ENCODE measurements at places on chromosomes 7 and 10.

GRCh38 chr10:110479710-110480109 lies 18.0 kb upstream of the DUSP5 start:
- DNase-seq: no peak

GRCh38 chr7:116957874-116958273 lies 4.6 kb downstream of the ST7 start:
- no peak for DNase-seq

DNA sequence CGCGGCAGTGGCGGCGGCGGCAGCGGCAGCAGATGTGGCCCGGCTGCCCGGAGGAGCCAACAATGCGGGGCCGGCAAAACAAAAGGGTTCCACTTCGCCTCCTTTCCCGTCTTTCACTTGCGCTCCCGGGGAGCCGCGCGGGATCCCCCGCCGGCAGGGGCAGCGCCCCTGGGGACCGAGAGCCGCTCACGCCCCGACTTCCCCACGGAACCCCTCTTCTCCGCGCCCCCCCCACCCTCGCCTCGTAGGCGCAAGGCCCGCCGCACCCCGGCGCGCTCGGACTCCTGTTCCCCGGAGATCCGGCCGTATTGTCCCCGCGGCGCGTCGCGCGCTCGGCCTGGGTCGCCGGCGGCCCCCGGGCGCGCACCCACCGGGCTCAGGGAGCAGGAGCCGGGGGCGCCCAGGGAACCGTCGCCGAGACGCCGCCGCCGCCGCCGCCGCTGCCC lies 854 bp downstream of the CTBP2 start:
- DNase-seq: no peak

GRCh38 chr10:72031706-72032105 lies 56.6 kb downstream of the SPOCK2 start:
- DNase-seq: no peak

DNA sequence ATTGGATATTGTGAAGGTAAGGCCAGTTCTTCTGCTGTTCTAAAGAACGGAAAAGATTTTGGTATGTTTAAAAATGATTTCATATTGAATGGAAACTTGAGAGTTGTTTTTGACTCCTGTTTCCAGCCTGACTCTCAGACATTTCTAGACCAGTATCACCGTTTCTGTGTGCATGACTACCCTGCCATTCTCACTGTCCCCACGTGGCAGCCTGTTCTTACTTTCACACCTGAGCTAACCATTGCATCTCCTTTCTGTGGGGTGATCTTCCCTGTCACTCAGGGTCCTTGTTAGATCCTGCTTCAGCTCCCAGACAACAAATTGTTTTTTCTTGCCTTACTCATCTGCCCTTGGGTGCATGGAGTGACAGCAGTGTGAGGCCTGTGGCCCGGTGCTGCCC lies 38.9 kb downstream of the GLRX3 start:
- no peak for DNase-seq

DNA sequence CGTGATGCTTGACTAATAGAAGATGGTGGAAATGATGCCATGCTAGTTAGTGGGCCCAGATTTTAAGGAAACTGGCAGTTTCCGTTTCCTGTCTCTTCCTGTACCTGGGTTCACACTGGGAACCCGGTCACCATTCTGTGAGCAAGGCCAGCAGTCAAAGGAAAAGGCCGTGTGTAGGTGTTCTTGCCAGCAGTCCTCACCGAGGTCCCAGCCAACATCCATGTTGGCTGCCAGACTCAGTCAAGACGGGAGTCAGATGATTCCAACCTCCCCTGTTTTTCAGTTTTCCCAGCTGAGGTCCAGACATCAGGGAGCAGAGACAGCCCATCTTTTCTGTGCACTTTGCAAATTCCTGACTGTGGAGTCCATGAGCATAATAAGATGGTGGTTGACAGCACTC lies 15.2 kb upstream of the PILRB start:
- no peak for DNase-seq

DNA sequence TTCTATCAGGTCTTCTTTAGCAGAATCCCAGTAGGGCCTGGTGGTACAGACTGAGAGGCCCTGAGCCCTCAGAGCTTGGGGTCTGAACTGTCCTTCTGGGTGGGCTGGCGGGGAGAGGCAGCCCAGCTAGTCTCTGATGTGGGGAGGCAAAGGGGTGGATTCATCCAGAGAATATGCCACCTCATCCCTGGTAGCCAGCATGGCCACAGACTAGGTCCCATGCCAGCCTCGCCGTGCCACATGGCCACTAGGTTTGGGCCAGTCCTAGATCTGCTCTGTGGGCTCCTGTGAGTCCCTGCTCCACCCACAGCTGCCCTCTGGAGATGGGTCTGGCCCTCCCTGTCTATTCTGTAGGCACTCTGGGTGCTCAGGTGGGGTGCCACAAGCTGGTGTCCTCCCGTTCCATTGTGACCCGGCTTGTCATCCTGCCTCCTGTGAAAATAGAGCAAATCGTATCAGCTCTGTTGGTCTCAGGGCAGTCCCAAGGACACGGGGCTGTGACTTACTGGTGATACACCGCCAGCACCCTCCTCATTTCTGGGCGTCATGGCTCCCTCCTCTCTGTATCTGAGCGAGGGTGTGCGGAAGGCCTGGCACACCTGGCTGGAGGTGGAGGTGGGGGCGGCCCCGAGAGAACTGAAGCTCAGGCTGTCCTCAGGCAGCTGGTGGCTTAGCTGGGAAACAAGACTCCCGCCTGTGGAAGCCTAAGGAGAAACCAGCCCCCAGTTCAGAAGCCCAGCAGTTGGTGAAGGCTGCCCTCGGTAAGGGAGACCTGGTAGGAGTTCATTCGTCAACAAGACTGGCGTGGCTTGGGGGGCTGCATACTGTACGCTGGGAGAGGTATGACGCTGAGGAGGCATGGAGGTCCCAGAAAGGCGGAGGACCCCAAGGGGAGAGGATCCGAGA lies 33.3 kb downstream of the UNC5B start:
- no peak for DNase-seq

DNA sequence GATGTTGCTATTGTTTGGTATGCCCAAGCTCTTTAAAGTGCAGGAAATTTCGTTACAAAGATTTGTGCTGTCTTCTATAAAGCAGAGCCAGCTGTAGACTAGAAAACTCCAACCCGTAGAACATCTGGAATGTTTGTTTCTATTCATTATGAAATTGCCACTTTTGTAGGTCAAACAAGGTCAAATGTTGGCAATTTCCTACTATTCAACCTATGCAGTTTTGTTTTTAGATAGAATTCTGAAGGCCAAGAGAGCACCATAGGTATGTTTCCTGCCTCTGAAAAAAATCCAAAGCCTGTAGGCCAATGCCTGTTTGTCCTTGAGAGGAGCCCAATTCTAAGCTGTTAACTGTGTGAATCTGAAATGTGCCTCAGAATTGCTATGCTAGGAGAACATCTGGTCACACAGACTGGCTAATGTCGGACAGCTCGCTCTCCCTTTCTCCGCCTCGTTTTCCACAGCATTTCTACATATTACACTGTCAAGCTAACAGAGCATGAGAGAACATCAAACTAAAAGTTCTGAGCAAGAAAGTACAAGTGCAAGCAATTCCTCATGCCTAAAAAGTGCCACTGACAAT lies 267.2 kb upstream of the LRGUK start:
- no peak for DNase-seq

DNA sequence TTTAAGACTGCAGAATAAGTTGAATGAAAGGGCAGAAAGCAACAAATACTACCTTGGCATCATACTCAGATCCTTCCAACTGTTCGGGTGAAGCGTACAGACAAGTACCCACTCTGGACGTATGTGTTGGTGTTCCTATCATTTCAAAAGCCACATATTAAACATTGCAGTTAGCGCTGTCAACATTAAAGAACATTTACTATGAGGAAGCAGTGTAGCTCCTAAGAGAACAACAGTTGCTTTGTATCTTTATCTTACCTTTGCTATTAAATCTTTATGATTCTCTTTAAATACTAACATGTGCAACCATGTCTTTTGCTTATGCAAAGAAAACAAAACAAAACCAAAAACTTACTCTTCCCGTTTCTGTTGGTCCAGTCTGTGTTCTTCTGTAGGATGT lies 2.6 kb upstream of the ANKRD61 start:
- no peak for DNase-seq

DNA sequence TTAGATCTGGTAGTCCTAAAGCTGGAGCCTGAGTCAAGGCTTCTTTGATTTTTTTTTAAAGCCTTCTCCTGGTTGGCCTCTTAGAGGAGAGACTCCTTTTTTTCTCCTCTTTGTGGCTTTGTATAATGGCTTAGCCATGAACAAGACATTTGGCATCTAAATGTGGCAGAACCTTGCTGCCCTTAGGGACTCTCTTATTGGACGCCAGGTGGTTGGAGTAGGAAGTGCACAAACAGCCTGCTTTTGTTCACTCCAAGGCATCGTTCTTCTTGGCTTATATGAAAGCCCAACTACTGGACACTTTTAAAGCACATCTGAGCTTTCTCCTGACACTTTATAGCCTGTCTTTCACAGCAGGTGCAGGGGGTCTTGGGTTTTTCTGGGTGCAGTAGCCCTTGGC lies 25.0 kb downstream of the ZPBP start:
- no peak for DNase-seq

GRCh38 chr7:142796001-142796500 lies 25.3 kb downstream of the PRSS2 start:
- no peak for DNase-seq

GRCh38 chr10:97479939-97480338 lies 18.3 kb downstream of the MMS19 start:
- no peak for DNase-seq

GRCh38 chr10:119225083-119225658 lies 17.8 kb downstream of the GRK5 start:
- no peak for DNase-seq

DNA sequence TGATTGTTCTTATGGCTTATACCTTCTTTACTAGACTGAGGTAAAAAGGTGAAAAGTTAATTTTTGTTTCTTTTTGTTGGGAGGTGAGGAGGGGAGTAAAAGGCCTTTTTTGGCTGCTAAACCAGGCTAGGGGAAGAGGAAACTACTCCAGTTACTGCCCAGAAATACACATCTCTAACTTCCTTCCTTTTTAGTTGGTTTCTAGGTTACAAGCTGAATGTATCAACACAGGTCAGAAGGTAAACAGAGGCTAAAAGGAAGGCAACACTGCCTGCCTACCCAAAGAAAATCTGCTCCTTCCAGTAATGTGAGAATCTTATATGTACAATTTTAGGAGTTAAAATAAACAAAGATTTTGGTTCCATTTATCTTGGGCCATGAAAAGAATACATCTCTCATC lies 140.4 kb downstream of the NRBF2 start:
- DNase-seq: no peak

DNA sequence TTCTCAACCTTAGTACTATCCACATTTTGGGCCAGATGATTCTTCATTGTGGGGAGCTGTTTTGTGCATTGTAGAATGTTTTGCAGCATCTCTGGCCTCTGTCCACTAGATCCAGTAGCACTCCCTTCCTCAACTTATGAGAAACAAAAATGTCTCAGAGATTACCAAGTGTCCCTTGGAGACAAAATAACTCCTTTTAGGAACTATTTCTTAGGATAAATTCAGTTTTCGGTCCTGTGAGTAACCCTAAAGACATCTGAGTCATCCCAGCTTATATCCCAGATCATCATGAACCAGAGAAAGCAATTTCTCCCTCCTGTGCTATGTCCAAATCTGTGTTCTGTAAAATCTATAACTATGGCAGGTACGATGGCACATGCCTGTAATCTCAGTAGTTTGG lies 266.6 kb upstream of the PHYHIPL start:
- no peak for DNase-seq

- DNase-seq: no peak
Measured at GRCh38 chr10:61612009-61612408, 50.7 kb upstream of the CABCOCO1 start.
